ENCODE measurements at places on chromosomes 7 and 10. TPM values are rescaled to one million over a fixed set of nuclear protein-coding genes. Genes with fewer than 3 reads are reported as not detected.
A peak's percentile ranks its signal among the peaks of the same experiment; 100 is the strongest.

DNA sequence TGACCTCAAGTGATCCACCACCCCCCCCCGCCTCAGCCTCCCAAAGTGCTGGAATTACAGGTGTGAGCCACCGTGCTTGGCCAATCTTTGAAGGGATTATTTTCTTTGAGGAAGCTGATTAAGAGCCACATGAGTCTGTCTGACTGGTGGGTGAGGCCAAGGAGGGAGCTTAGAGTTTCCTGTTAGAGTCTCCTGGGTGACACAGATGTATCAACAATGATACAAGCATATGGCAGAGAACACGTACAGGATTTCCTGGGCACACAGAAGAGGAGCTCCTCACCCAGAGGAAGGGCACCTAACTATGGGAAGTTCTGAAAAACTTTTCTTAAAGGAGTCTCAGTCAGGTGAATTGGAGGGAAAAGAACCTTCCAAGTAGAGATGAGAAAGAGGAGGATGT is 69.4 kb downstream of the GOLGA7B start:
- ATAC-seq = no peak

- ATAC-seq = peak; percentile 43
Observed at GRCh38 chr7:88322151-88322550, 15.5 kb upstream of the STEAP4 start.

GRCh38 chr7:150340024-150340749 is 1.2 kb downstream of the RARRES2 start:
- ATAC-seq = peak; percentile 47

CCDC146 gene
- 29.3 TPM for total RNA-seq

DNA sequence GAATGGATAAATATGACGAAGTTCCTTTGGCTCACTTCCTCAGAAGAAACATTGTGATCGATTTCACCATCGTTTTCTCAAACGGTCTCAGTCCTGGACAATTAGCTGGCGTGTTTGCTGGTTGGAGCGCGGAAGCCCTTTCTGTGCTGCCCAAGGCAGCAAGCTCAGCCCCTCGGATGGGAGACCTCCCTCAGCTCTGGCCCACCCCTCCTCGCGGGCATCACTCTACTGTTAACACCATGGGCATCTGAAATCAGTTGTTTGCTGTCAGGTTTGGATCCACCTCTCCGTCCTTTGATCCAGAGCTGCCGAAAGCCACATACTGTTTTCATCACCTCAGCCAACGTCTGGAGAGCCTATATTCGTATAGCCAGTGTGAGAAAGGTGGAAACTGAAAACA is 68.2 kb downstream of the C10orf143 start:
- ATAC-seq = no peak

DNA sequence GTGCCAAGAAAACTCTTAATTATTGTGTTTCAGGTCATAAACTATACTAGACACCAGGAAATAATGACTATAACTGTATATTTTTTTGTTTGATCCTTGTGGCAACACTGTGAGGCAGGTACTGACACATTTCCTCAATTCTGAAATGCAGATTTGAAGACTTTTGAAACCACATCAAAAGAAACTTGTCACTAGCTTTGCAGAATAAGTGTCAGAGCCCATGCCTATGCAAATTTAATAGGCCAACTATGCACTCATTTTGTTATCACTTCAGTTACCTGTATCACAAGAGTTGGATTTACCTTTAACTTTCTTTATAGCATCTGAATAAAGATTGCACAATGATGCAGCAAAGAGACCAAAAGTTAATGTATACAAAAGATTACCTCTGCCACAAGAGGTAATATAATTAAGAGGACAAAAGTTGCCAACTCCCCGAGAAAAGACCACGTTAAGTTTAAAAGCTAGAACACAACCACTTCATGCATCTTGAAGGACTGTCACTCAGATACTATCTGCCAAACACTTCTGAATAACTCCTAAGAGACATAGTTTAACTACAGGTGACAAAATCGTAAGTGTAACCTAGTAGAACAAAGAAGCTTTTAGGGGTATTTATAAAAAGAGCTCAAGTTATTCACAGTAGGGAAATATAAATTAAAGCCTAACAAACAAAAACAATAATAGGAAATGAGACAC is 80.5 kb downstream of the ELAPOR2 start:
- ATAC-seq = no peak

GRCh38 chr7:138668229-138668596 is 32.9 kb downstream of the SVOPL start:
- no peak for ATAC-seq

TLX1 gene
- total RNA-seq = not detected

- ATAC-seq = no peak
Observed at GRCh38 chr10:120578890-120579289, 121.9 kb downstream of the PLPP4 start.

ABCC2 gene
- 0.62 TPM for total RNA-seq

GRCh38 chr7:100407285-100408180 is 21.0 kb downstream of the ZCWPW1 start:
- peak; percentile 82 for ATAC-seq

All from gastroesophageal sphincter (tissue), 4 donors.